ENCODE measurements at places on chromosomes 1 and 21.

GRCh38 chr1:35656148-35656862, 15.0 kb upstream of the PSMB2 start:
- DNase-seq = no peak

GRCh38 chr1:32918179-32918578, 17.0 kb upstream of the TMEM54 start:
- no peak for DNase-seq

GRCh38 chr21:14677639-14678179, 131.6 kb upstream of the SAMSN1 start:
- no peak for DNase-seq

GRCh38 chr1:11138952-11139351, 39.3 kb upstream of the EXOSC10 start:
- no peak for DNase-seq

DNA sequence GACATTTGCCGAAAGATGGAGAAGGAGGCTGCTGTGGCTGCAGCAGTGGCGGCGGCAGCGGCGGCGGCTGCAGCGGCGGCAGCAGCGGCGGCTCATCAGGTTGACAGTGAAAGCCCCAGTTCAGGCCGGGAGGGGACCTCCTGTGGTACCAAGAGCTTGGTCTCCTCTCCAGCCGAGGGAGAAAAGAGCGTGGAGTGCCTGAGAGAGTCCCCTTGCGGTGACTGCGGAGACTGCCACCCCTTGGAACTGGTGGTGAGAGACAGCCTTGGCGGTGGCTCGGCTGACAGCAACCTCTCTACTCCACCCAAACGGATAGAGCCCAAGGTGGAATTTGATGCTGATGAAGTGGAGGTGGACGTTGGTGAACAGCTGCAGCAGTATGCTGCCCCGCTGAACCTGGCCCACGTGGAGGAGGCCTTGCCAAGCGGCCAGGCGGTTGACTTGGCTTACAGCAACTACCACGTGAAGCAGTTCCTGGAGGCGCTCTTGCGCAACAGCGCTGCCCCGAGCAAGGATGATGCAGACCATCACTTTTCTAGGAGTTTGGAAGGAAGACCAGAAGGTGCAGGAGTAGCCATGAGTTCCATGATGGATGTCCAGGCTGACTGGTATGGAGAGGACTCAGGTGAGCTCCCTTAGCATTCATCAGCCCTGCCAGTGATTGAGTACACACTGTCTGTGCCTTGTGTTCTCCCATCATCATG, 6.3 kb downstream of the ZBTB8B start:
- no peak for DNase-seq

DNA sequence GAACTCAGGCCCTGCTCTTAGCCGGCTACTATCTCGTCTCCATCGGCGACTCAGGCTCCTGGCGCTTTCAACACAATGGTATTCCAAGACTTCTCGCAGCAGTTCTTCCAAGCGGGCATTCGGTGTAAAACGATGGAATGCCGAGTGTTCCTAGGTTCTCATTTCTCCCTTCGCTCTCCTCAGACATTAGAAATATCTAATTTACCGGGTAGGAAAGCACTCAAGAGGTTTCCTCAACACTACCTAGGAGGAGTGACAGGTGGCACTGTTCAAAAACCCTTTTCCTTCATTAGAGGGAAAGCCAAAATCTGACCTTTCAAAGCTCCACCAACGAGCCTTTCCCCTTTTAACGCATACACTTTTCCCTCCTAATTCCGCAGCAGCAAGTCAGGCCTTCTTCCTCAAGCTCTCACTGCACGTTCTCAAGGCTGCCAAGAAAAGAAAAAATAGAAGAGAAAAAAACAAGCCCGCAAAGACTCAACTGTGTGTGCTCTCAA, 601 bp downstream of the UBE2G2 start:
- no peak for DNase-seq
